Stimulated activated CD8-positive, alpha-beta memory T cell treated with anti-CD3 and anti-CD28 coated beads, Interleukin-4, amount 100 ng/mL, for 24 hours (primary cell): ENCODE measurements at places on chromosomes 5 and 9.

GRCh38 chr5:26578002-26578401 lies 460.4 kb downstream of the CDH9 start:
- DNase-seq: no peak

DNA sequence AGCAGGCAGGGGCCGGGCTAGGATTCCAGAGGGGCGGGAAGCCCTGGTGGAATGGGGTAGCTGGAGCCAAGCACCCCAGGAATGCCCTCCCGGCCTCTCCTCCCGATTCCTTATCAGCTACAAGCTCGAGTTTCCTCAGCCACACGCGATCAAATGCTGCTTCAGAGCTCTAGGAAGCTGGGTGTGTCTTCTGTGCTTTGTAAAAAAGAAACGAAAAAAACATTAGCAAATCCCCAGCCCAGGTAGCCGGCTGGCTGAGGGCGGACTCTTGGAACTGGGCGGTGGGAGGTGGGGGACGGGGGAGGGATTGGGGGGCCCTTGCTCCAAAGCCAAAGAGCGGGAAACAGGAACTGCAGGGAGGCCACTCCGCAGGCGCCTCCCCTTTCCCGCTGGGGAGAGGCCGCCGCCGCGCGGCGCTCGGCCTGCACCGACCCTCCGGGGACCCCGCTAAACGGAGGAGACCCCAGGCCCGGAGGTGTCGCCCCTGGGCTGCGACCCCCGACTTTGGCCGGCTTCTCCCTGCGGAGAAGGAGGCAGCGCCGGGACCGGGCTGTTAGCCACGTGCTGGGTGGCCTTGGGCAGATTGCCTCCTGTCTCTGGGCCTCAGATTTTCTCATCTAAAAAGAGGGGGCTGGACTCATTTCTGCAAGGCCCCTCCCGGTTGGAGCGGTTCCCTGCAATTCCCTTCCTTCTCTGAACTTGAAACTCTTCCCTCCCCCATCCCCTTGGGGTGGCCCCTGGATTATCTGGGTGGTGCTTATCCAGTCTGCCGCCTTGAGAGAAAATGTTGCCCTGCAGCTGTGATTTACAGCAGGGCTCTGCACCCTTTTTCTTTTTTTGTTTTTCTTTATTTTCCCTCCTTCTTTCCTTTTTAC lies 40.9 kb upstream of the FABP6 start:
- DNase-seq: no peak

GRCh38 chr9:71768388-71769174 lies at the start of gene CEMIP2:
TSS of gene CEMIP2 (minus strand) at chr9:71768513. CDS start at chr9:71750373, 18,140 bp downstream.
- peak; percentile 80 for DNase-seq

- DNase-seq: no peak
Observed at GRCh38 chr5:147918101-147918685, 11.9 kb upstream of the C5orf46 start.

DNA sequence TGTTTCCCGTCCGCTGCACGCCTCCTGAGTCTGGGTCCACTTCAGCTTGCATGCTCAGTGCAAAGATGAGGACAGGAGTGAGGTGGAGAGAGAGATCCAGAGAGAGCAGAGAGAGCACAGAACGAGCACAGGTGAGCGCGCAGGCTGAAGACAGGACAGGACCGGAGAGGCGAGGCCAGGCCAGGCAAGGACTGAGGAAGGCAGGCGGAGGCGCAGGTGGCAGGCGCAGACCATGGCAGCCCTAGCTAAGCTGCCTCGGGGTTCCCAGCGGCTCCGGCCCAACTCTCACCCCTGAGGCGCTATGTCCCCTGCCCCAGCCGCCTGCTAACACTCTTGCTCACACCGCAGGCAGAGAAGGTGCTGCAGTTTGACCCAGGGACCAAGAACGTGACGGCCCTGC lies 9.7 kb downstream of the GRIN1 start:
- no peak for DNase-seq

DNA sequence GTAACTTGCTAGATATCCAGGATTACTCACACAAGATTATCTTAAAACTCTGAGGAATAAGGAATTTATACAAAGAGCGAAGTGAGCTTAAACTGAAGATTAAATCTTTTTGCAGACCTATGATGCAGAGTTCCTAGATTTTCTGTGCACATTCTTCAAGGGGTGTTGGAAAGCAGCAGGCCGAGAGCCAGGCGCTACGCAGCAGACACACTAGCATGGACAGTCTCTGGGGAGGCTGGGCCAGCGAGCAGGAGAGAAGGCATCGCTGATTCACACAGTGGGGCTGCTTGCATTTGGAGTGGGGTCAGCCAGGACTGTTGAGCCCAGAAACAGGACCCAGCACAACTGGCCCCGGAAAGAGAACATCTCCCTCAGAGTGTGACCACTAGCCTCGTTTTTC lies 136.3 kb downstream of the ADAMTS16 start:
- no peak for DNase-seq

DNA sequence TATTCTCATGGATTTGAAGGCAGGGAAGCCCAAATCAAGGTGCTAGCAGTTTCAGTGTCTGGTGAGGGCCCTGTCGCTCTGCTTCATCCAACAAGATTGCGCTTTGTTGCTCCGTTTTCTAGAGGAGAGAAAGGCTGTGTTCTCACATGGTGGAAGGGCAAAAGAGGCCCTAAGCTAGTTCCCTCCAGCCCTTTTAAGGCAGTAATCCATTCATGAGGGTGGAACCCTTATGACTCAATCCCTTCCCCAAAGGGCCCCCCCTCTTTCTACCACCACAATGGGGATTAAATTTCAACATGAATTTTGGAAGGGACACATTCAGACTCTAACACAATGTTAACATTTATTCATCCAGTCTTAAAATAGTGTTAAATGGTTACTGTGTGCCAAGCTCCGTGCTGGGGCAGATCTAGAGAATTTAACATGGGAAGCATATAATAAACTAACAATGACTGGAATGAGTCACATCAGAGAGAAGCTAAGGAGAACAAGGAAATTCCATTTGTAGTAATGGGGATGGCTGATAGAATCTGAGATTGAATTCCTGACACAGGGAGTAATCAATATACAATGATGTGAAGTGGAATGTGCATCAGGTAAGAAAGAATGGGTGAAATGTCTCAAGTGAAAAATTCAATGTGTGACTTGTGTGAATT lies 382.8 kb upstream of the ZNF608 start:
- DNase-seq: no peak

- DNase-seq: no peak
Observed at GRCh38 chr5:123451047-123451446, 27.8 kb upstream of the CEP120 start.

GRCh38 chr9:6015278-6016157 lies at the start of gene RANBP6:
TSS of gene RANBP6 (minus strand) at chr9:6015624. CDS start at chr9:6015607, 17 bp downstream.
- peak; percentile 85 for DNase-seq

GRCh38 chr9:385818-386398 lies 171.2 kb downstream of the DOCK8 start:
- no peak for DNase-seq

DNA sequence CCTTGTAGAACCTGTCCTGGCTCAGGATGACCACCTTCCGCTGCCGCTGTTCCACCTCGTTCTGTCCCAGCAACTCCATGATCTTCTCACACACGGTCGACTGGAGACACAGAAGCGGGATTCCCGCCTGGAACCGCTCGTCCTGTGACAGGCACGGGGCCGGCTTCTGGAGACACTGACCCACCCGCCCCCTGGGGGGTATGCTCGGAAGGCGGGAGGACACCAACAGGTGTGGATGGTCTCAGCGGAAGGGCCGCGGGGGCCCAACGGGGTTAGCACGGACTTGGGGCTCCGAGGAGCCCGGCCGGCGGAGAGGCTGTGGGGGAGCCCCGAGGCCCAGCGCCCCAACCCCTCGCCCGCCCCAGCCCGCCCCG lies 530 bp downstream of the UCK1 start:
- DNase-seq: no peak

DNA sequence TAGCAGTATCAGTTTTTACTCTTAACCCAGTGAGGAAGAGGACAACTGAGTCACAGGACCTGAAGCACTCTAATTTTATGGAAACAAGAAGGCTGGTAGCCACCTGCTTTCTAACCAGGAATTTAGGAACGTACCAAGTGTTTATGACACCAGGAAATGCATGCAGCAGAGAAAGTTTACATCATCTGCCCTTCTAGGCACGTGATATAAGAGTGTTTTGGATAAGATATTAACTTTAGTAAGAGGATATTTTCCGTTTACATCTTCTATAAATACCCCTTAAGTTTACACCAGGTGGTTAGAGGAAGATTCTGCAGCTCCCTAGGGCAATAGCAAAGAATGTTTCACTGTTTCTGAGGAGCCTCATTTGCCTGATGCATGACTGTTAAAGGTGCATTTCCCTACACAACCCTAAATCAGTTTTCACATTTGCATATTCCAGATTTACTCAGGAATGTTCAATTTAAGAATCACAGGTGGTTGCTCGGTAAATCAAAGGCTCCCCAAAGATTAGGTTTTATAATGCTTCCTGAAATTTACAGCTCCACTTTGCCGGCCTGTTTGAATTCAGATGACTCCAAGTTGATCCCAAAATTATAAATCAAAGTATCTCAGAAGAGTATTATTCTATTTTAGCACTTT lies 1.8 kb downstream of the TSC1 start:
- DNase-seq: no peak

- no peak for DNase-seq
Observed at GRCh38 chr9:130692321-130692720, 1.3 kb upstream of the EXOSC2 start.

- DNase-seq: no peak
Observed at GRCh38 chr9:76521244-76521681, 62.3 kb downstream of the GCNT1 start.

DNA sequence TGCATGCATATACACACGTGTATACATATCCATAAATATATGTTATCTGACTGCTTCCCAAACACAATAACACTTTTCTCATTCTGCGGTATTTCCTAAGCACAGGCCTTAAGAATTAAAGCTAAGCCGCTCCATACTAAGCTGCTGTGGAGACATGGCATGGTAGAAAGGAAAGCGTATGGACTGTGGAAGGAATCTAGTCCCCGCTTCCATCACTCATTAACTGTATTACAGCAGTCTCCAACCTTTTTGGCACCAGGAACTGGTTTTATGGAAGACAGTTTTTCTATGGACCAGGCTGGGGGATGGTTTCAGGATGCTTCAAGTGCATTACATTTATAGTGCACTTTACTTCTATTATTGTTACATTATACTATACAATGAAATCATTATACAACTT lies 11.3 kb downstream of the CDKL3 start:
- no peak for DNase-seq

GRCh38 chr9:15909297-15909696 lies 356.5 kb downstream of the CCDC171 start:
- DNase-seq: no peak

GRCh38 chr5:143050183-143050582 lies 280.0 kb downstream of the ARHGAP26 start:
- DNase-seq: no peak

DNA sequence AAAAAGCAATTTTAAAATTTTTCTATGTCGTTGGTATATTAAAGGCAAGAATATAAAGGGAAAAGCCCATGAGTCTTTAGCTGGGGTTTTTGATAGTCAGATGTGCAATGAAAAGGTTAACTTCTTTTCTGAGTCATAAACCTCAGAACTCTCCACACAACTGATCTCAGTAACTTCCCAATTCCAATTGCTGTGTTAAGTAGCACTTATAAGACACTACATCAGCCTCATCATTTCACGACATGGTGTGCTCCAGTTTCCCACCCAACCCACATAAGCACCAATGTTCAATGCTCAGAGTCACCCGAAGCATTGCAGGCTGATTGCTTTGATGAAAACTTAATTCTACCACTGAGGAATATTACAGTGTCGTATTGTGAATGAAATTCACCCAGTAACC lies 155.8 kb downstream of the TSSK1B start:
- DNase-seq: no peak

GRCh38 chr5:149549461-149550267 lies 1.6 kb downstream of the CSNK1A1 start:
- no peak for DNase-seq

GRCh38 chr9:127269449-127269848 lies 4.9 kb downstream of the GARNL3 start:
- DNase-seq: no peak
